ENCODE measurements at places on chromosomes 2 and 18. TPM values are rescaled to one million over a fixed set of nuclear protein-coding genes. Genes with fewer than 3 reads are reported as not detected.

Gene SULT1C2
- 0.59 TPM for total RNA-seq

Gene ABHD3
- 21.2 TPM for total RNA-seq

Gene GALM
- 17.2 TPM for total RNA-seq

Gene ZNF532
- 23.8 TPM for total RNA-seq

Gene FSHR
- total RNA-seq, result not detected

Gene SPATA3
- total RNA-seq, result not detected

Gene LAMA3
- total RNA-seq, result 55.8 TPM

Gene ASNSD1
- total RNA-seq, result 35.3 TPM

Gene ALPP
- 5.2 TPM for total RNA-seq

Gene CENPA
- 55.9 TPM for total RNA-seq

Gene ARHGAP28
- 0.02 TPM for total RNA-seq

Gene CTAGE1
- not detected for total RNA-seq

Gene MORN2
- 41.0 TPM for total RNA-seq

Gene THSD7B
- total RNA-seq, result not detected

Gene IL1F10
- not detected for total RNA-seq

Gene RAB31
- 22.0 TPM for total RNA-seq

Gene RNF152
- total RNA-seq, result 0.01 TPM

Gene COLEC12
- total RNA-seq, result 0.03 TPM

Gene CHST9
- not detected for total RNA-seq

Gene ACADL
- not detected for total RNA-seq

Gene ARHGAP15
- not detected for total RNA-seq

Gene GRHL1
- 1.3 TPM for total RNA-seq

Gene PRKD3
- 12.7 TPM for total RNA-seq

Gene RNF181
- 191 TPM for total RNA-seq

Gene CKAP2L
- total RNA-seq, result 15.9 TPM

Gene PCBP1
- total RNA-seq, result 410 TPM

Gene STARD6
- total RNA-seq, result not detected

Gene CYP27A1
- total RNA-seq, result 0.14 TPM

Gene OTOS
- not detected for total RNA-seq

Gene QPCT
- total RNA-seq, result 20.4 TPM

Gene IL18R1
- 1.0 TPM for total RNA-seq

Gene NTSR2
- total RNA-seq, result not detected

Gene UPP2
- not detected for total RNA-seq

Gene ALPG
- 0.33 TPM for total RNA-seq

Gene SPTBN1
- 125 TPM for total RNA-seq

Gene KCNG2
- total RNA-seq, result not detected

Gene BUB1
- total RNA-seq, result 44.2 TPM

Gene EHBP1
- total RNA-seq, result 46.1 TPM

Gene SPOPL
- 7.9 TPM for total RNA-seq

Gene HOXD4
- 0.67 TPM for total RNA-seq

Gene FKBP1B
- 10.6 TPM for total RNA-seq

Gene PDK1
- 4.1 TPM for total RNA-seq

Gene ASB18
- not detected for total RNA-seq

Gene PHLPP1
- total RNA-seq, result 8.9 TPM

Gene MBP
- 19.6 TPM for total RNA-seq

Gene SP140
- total RNA-seq, result 0.27 TPM

Gene ZNF396
- 0.56 TPM for total RNA-seq

Gene ST8SIA3
- not detected for total RNA-seq

Gene ATAD2B
- 8.3 TPM for total RNA-seq

Gene GALNT5
- total RNA-seq, result 2.0 TPM

Gene RRM2
- total RNA-seq, result 242 TPM

Data from A549 treated with Mapracorat at 1 μM for 4 hours (cell line).